ENCODE measurements at places on chromosomes 7 and 10.

- DNase-seq: no peak
Observed at GRCh38 chr10:72087969-72088888, at the start of gene SPOCK2. Gene SPOCK2 (minus strand): TSS chr10:72088551. CDS start chr10:72088328, 223 bp downstream.

- DNase-seq: no peak
Observed at GRCh38 chr10:124496150-124496549, 34.5 kb downstream of the LHPP start.

DNA sequence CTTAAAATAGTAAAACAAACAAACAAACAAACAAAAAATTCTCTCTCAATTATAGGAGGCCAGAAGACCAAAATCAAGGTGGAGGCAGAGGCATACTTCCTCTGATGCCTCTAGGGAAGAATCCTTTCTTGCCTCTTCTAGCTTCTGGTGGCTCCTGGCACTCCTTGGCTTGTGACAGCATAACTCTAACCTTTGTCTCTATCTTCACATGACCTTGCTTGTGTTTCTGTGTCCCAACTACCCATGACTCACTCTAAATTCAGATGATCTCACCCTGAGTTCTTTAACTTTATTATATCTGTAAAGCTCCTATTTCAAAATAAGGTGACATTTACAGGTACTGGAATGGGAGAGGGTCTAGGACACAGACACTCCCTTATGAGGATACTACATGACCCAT, 88.3 kb upstream of the ANTXRL start:
- no peak for DNase-seq

DNA sequence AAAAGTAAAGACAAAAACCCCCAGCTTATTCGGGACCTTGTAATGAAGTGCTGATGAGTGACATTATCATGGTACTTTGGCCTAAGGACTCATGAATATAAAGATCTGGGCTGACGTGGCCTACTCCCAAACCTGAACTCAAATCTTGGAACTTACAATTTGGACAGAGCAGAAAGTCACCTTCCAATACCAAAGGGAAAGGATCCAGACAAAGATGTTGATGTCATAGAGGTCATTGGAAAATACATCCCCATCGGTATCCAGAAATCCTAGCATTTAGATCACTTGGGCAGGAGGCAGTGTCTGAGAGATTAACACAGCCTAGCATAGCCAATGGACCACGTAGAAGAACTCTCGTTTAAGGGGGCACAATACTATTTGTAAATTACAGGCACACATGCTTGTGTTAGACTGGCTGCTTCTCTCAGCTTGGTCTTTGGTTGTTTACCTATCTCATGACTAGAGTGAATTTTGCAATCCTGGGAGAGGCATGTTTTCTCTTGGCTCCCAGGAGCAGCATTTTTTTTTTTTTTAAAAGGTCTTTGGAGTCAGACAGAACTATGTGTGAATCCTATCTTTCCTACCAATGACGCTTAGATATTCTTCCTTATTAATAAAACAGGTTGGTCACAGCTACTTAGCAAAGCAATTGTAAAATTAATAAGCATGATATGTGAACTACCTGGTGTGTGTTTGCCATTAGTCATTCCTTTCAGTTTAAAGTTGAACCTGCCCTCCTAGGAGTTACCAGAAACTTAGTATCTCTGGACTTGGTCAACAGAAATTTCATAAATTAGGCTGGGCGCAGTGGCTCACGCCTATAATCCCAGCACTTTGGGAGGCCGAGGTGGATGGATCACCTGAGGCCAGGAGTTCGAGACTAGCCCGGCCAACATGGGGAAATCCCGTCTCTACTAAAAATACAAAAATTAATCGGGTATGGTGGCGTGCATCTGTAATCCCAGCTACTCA, 27.8 kb upstream of the MRPS33 start:
- peak; percentile 84 for DNase-seq

- no peak for DNase-seq
Observed at GRCh38 chr7:114534953-114535352, 120.3 kb downstream of the FOXP2 start.

- DNase-seq: no peak
Observed at GRCh38 chr7:87886875-87887274, 10.6 kb downstream of the DBF4 start.

DNA sequence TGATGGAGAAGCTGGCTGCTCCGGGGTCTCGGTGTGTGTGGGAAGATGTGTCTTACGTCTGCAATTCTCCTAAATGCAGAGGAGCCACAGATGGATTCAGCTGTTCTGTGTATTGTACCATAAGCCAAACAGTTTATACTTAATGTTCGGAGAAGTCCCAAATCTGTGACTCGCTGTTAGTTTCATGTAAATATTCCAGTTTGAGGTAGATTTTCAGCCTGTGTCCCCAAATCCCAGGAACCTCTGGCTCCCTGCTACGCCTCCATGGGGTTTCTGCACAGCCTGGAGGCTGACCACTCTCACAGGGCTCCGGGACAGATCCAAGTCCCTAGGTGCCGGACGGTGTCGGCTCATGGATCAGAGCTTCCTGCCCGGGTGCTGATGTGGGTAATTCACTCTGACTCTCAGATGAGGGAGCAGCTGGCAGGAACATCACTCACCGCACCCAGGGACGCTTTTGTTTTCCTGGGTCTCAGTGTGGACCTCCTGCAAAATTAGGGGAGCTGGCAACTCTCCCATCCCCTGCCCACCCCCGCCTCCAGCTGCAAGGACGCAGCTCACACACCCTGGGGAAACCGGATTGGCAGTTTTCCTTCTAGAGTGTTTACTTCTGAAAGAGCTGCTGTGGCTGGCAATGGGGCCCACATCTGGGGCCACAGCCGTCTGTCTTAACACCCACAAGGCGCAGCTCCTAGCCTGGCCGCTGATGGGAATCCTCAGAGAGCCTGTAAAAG, 421.1 kb upstream of the FOXK1 start:
- DNase-seq: no peak

GRCh38 chr10:131641898-131642297, 258.9 kb upstream of the PPP2R2D start:
- no peak for DNase-seq

GRCh38 chr7:2864999-2865670, 21.0 kb upstream of the GNA12 start:
- DNase-seq: peak; percentile 50

DNA sequence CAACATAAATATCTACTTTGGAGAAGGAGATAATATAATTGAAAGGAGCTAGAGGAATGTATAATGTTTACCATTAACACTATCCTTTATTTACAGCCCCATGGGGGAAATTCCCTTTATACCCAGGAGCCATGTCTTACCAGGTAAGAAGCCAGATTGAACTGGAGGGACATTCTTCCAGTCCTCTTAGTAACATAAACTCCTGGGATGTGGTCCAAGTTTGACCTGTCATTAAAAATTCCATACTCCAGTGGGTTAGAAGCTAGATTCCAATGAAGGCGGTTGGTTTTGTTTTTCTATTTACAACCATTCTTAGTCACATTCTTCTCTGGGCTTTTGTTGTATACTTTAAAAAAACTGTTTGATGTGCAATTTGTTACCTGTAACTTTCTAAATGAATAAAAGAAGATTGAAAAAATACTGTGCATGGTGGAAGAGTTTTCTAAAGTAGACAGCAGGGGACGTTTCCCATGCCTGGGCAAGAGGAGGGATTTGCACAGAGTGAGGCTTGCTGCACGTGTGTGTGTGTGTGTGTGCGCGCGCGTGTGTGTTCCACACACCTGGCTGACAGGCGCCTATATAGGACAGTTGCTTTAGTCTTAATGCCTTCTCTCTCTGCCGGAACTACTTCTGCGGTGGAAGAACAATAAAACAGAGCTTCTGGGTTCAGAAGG, 2.0 kb downstream of the PLCE1 start:
- peak; percentile 45 for DNase-seq

- DNase-seq: no peak
Observed at GRCh38 chr7:74052628-74053027, 24.7 kb downstream of the ELN start.

DNA sequence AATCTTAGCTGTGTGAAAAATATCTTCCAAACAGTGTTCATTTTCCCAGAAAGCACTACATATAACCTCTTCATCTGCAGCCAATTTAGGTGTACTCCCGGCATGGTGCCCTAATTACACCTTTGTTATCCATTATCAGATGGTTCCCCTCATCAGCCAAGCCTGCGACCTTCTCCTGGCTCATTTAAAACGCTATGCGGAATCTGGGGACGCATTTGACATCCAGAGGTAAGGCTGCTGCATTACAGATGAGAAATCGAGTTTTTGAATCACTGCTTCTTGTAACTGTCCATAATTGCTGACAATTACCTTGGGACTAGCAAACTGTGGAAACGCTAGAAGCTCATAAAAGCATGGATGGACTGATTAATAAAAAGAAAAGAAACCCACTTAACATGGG, 109.5 kb downstream of the PARP12 start:
- no peak for DNase-seq

GRCh38 chr7:91266689-91267090, 2.5 kb downstream of the FZD1 start:
- no peak for DNase-seq

DNA sequence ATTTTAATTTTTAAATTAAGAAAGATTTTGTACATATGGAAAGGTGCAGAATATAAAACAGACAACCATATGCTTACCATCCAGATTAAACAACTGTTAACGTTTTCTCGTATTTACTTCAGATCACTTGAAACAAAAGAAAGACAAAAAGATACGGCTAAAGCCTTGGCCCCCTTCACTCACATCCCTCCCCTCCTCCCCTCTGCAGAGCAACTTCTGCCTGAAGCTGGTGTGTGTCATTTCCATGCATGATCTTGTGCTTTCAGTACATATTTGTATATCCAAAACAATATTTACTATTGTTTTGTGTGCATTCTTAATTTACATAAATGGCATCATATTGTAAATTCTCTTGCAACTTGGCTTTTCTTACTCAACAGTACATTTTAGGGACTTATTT, 68.5 kb upstream of the ANKRD1 start:
- no peak for DNase-seq

DNA sequence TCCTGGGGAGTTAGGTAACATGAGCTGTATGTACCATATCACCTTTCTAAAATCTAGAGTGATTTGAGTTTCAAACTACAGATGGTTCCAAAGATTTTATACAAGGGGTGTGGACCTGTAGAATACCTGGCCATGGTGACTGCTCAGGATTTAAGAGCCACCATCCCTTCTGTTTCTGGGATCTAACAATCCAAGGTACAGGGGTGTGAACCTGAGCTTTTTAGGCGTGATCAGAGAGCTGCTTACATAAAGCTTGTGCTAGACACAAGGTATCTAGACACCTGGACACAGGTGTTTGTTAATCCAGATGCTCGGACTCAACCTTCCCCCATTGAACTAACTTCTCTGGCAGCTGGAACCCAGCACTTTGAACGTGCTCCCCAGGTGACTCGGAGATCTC, 516.4 kb downstream of the RPS24 start:
- DNase-seq: no peak

DNA sequence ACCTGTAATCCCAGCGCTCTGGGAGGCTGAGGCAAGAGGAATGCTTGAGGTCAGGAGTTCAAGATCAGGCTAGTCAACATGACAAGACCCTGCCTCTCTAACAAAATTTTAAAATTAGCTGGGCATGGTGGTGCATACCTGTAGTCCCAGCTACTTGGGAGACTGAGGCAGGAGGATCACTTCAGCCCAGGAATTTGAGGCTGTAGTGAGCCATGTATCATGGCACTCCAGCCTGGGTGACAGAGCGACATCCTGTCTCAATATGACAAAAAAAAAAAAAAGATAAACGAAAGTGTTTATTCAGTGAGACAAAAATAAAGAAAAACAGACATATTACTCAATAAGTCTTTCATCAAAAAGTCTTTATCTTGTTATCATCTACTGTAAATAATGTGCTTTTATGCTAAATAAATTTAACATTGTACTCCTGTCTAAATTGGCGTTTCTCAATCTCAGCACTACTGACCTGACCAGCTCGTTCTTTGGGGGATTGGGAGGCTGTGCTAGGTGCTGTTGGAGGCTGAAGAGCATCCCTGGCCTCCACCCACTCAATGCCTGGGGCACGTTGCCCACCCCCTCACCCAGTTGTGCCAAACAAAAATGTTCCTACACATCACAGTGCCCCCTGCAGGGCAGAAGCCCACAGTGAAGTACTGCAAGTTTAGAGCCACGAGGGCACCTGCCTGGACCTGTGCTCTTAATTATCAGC, 57.7 kb downstream of the NCAPG2 start:
- no peak for DNase-seq

DNA sequence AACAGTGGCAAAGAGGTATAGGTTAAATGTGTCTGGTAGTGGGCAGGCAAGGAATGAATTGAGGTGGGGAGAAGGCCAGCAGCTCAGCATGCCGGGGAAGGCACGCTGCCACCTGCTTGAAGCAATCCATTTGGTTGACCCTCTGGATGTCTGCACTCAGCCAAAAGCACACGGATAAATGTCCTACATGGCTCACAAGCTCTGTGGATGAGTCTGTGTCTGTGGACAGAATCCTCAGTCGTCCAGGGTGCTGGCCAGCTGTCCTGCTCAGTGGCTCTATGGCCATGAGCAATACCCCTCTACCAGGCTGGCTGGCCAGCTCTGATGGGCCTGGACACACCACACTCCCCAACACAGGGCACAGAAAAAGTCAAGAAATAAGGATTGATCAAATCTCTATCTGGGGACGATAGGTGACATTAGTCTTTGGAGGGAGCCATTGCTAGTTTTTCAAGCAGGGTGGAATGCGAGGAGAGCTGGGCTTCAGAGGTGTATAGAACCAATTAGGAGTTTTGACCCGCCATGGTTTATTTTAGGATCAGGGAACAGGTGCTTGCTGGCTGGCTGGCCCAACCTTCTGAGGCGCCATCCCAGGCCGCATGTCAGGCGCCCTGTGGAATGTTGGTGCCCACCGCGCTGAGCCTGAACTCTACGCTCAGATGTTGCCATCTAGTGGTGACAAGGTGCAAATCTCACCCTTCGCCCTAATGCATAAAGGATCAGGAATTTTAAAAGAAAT, 493.4 kb downstream of the TNS3 start:
- peak; percentile 54 for DNase-seq

DNA sequence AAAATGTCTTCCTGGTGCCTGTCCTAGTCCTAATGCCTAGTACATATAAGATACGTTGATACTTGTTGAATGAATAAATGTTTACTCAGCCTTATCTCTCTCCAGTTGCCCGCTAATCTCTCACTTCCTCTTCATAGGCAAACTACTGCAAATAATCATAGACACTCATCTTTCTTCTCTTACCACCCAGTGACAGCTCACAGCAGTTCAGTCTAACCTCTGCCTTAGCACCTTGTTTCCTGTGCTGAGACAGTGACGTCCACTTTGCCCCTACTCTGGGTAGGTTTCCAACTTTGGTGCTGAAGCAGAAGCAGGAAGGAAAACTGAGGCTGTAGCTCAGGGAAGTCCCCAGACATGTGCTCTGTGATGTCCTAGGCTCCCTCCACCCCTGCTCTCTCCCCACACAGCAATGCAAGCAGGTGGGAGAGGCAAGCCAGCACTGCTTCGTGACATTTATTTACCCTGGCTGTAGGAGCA, 45.5 kb upstream of the RHOBTB1 start:
- DNase-seq: no peak

GRCh38 chr7:137421366-137421765, 77.8 kb upstream of the PTN start:
- DNase-seq: no peak

- no peak for DNase-seq
Observed at GRCh38 chr7:41472427-41473125, 230.3 kb downstream of the INHBA start.

GRCh38 chr10:123537188-123537961, 128.8 kb upstream of the GPR26 start:
- no peak for DNase-seq

- peak; percentile 84 for DNase-seq
Observed at GRCh38 chr10:88672041-88672440, 7.8 kb downstream of the LIPF start.

GRCh38 chr7:18663321-18663720, 167.8 kb downstream of the HDAC9 start:
- DNase-seq: no peak

- DNase-seq: no peak
Observed at GRCh38 chr10:75655791-75656451, 224.5 kb downstream of the LRMDA start.

GRCh38 chr10:132516771-132517725, 20.5 kb upstream of the INPP5A start:
- DNase-seq: peak; percentile 91
